ENCODE measurements at places on chromosomes 5 and 9.

DNA sequence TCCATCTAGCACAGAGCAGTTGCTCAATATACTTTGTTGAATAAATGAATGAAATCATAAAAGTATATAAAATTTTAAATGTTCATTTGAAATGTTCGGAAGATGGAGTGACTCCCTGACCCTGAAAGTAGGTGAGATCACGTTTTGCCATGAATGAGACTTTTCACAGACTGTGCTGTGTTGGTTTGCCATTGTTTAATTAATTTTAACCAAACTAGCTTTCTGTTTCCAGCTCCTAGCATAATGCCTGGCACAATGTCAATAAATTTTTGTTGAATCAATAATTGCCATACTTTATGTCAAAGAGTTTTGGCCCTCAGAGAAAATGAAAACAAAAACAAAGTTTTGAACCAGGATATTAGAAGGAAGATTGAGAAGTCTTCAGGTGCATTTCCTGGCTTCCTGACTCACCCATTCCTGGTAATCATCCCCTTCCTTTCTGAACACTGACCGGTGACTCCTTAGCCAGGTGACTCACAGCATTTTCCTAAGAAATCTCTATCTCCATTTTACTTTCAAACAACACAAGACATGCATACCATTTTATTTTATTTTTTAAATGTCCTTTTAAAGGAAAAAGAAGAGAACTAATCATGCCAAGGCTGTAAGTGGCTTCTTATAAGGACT is 15.1 kb downstream of the SLC28A3 start:
- no peak for DNase-seq

- DNase-seq = no peak
Observed at GRCh38 chr5:2317540-2317939, 433.9 kb downstream of the IRX2 start.

DNA sequence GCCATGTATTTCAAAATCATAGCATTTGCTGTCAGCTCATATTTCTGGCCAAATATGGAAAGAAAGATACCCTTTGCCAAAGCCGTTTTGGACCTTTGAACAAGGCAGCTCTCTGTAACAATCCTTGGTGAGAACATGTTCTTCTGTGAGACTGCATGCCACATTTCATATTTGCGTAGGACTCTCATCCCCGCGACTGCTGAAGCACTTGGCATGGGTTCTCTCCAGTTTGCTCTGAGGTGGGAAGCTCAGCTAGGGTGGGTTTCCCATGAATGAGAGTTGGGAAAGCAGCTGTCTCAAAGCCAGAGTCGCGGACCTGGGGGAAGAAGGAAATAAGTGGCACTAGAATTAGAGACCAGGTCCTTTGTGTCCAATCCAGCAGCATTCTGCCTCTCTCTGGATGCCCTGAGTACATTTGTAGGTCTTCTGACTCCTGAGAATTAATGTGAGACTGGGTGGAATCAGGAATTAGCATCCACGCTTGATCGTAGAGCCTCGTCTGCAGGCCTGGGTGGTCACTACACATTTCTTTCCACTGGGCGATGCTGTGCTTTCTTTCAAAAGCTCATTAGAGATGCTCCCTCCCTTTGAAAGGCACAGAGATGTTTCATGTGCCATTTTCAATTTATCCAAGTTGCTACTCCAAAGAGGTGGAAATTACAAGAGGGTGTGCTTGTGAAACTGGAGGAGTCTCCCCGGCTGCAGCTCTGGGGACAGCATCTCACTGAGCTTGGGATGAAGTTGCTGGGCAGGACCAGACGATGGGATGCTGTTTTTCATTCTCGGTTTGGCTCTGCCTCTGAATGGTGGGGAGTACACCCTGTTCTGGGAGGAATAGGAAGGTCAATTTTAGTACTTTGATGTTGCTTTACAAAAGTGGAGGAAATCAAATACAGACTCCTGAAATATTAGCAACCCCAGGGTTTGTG is 197.2 kb downstream of the GADD45G start:
- no peak for DNase-seq

- DNase-seq = no peak
Observed at GRCh38 chr9:107928701-107929371, 439.3 kb upstream of the KLF4 start.

DNA sequence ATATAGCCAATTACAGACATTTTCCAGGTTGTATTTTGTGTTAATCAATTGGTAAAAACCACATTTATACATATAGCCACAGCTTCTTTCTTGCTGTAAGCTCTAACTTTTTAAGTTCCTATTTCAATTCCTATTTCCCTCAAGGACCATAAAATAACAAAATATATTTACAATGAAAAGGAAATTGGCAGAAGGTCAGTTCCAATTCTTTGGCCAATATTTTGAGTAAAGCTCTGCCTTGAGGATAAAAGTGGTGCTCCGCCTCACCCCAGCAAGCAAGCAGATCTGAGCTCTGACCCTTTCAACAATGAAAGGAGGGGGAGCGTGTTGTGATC is 203.4 kb upstream of the RASEF start:
- no peak for DNase-seq

GRCh38 chr9:16670791-16671190 is 199.7 kb downstream of the BNC2 start:
- DNase-seq = no peak

DNA sequence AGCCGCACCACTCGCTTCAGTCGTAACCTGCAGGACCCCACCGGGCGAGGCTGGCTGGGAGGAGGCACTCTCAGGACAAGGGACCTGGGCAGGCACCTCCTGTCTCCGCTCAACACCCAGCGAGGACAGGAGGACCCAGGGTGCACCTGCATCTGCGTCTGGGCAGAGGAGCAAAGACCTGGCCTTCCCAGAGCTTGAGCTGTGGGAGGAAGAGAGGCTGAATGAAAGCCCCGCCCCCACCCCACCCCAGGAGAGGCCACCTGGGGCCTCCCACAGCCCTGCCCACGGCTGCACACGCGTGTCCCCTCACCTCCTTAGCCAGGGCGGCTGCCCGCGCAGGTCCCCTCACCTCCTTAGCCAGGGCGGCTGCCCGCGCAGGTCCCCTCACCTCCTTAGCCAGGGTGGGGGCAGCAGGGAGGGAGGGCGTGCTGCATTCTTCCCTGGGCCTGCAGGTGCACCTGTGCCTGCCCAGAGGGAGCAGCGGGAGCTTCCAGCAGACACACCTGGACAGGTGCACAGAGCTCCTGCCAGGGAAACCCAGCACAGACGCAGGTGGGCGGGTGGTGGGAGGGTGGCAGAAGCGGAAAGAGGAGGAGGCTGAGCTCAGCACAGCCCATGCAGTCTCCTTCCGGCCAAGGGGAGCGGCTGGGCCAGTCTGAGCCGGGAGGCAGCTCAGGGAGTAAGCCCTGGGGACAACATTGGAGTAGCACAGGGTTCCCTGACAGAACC is 18.5 kb upstream of the SLC12A7 start:
- no peak for DNase-seq

GRCh38 chr5:88660947-88661805 is 221.8 kb downstream of the MEF2C start:
- DNase-seq = no peak

GRCh38 chr5:103480246-103480645 is 82.3 kb downstream of the NUDT12 start:
- DNase-seq = no peak

GRCh38 chr9:119974026-119974425 is 604.8 kb upstream of the BRINP1 start:
- DNase-seq = no peak

GRCh38 chr9:31500422-31500821 is 884.0 kb upstream of the ACO1 start:
- DNase-seq = no peak

DNA sequence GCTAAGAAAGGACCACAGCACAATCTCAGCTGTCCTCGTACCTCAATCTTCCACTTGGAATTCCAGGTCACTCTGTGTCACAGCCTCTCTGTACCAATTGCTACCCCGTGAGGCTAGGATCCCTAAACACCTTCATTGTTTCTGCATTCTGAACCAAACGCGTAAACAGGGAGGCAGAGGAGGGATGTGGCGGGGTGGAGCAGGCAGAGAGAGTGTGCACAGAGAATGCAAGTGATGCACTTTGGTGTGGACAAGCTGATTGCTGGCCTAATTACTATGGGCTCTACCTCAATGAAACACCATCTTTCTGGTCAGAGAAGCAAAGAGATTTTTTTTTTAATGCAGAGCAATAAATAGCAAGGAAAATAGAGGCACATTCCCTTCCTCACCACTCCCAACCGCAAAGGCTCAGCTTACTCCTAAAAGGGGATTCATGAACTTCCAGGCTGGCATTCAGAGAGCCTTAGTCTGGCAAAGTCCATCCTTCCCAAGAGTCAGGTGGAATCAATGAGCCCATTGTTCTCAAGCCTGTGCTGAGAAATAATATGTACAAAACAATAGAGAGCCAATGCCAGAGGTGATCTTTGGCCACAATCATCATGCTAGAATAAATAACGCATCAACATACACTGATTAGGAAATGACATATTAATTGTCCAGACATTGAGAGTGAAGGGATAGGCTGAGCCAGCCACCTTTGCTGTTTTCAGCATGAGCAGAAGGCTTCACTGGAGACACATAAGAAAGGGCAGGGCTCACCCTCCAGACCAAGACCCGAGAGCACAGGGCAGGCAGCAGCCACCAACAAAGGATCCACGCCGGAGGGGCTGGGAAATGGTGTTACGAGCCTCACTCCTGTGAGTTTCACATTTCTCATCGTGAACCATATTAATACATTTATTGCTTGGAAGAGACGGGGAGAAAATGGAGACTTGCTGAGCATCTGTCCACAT is 278.8 kb downstream of the ENC1 start:
- DNase-seq = no peak

DNA sequence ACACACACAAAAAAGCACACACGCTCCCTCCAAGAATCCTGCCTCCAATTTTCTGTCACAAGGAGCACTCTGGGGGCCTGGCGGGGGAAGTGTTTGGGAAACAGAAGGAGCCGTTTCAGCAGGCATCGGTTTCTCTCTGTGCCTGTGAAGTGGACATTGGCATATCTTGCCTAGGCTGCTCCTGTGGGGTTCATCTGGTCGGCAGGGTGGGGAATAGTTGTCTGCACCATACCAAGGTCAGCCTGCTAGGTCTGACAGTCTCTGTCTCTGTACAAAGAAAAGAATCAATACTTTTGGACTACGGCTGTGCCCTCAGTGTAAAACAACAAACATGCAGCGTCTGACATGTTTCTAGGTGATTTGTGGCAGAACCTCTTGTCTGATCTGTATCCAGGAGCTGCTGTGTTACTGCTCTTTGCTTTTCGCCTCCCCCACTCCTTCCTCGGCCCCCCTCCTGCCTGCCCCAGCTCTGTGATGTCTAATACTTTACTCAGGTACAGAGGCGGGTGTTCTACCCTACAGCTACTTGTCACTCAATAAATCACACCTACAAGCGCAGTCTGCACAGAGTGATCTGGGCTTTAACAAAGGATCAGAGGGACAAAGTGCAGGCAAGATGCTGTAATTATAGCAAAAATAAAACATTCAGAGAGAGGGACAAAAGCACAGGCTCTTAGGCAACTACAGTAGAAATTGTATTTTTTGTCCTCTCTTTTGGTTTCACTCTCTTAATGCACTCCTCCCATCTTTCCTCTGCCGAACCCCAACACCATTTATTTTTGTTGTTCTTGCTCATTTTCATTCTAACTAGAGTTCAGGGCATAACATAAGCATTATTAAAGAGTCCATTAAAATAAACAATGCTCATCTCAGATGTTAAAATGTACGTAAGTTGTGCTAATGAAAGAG is 216.7 kb downstream of the BNC2 start:
- DNase-seq = no peak

GRCh38 chr9:104073770-104074133 is 20.4 kb upstream of the SMC2 start:
- DNase-seq = no peak

- DNase-seq = no peak
Observed at GRCh38 chr5:103362211-103362610, 103.6 kb downstream of the MACIR start.

DNA sequence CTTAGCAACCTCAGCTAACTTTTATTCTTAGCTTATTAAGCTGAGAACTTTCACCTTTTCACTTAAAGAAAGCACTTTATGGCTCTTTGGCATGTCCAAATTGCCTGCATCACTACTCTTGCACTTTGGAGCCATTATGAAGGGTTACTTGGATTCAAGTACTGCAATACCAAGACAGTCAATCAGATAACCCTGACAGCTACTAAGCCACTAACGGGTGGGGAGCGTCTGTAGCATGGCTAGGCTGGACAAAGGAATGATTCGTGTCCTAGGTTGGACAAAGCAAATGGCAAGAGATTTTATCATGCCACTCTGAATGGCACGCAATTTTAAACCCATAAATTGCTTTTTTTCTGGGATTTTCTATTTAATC is 39.6 kb downstream of the TRPM6 start:
- no peak for DNase-seq

DNA sequence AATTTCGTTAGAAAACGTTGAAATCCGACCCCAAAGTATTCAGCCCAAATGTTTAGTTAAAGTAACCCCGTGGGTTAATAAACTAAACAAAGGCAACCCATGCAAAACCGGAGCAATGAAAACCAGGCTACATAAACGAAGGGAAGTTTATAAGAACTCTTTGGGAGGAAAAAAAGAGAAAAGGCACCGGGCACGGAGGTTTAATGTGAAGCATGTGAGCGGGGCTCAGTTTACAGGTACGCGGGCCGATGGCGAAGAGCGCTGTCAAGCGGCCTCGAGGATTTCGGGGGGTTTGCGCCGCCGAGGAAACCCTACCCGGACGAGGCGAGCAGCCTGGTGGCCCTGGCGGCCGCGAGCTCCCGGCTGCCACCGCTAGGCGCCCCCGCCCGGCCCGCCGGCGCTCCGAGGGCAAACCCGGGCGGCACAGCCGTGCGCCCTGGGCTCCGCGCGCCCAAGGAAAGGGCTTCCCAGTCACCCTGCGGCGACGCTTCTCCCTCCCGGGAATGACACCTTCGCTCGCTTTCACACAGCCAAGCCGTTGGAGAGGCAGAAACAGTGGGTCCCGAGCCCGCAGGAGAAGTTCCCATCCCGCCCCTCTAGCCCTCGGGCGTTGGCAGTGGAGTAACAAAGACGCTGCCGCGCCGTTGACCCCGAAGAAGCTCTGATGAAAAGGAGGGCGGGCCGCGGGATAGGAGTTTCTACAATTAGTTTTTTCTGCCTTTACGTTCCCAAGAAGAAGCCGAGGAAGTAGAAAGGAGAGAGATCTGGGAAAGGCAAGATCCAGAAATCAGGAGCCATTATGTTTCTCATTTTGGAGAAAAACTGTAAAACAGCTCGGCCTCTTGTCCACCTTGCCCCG is 126.0 kb downstream of the TMEM174 start:
- DNase-seq = no peak

DNA sequence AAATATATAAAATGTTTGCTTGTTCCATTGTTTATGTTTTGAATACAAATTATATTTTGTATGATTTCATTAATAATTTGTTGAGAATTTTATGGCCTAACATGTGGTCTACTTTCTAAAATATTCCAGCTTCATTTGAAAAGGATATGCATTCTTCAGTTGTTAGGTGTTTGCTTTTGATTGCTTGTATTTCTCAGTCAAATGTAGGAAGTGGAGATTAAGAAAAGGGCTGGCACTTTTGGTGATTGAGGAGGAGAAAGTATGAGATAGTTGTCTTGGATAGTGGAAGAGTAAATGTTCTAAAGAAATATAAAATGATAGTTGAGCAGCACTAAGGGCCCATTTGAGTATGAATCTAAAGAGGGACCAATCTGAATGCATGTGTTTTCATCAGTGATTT is 23.1 kb downstream of the JAK2 start:
- DNase-seq = no peak

Data from iPS DF 6.9 (cell line).